ENCODE measurements at places on chromosomes 13 and 19.

DNA sequence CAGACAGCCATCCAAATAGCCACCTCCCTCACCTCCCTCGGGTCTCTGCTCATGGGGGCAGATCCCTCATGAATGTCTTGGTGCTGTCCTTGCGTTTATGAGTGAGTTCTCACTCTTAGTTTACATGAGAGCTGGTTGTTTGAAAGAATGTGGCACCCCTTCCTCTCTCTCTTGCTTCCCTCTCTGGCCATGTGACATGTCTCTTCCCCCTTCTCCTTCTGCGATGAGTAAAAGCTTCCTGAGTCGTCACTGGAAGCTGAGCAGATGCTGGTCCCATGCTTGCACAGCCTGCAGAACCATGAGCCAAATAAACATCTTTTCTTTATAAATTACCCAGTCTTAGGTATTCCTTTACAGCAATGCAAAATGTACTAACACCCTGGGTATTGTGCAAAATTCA is 208.7 kb downstream of the LACC1 start:
- no peak for DNase-seq

DNA sequence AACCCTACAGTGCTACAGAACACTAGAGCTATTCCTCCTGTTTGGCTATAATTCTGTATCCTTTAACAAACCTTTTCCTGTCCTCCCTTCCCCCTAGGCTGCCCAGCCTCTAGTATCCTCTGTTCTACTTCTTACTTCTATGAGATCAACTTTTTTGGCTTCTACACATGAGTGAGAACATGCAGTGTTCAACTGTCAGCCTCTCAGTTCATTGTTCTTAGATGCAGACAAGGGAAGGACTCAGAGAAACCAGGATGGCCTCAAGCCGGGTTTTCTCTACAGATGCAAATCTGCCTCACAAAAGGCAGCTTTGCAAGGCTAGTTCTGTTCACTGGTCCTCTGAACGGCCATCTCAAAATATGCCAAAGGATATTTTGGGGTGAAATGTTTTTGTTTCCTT is 18.4 kb downstream of the AMER2 start:
- DNase-seq, result no peak

DNA sequence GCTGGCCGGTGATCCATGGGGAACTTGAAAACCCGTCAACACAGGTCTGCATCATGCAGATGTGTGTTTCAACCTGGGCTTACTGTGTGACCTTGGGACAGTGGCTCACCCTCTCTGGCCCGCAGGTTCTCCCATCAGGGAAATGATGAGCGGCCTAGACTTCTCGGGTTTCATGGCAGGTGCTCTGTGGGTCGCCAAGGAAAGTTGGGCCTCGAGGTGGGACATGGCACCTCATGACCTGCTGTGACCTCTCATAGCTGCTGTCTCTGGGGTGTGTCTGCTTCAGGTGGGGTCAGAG is 50.8 kb upstream of the NFIC start:
- DNase-seq, result no peak

DNA sequence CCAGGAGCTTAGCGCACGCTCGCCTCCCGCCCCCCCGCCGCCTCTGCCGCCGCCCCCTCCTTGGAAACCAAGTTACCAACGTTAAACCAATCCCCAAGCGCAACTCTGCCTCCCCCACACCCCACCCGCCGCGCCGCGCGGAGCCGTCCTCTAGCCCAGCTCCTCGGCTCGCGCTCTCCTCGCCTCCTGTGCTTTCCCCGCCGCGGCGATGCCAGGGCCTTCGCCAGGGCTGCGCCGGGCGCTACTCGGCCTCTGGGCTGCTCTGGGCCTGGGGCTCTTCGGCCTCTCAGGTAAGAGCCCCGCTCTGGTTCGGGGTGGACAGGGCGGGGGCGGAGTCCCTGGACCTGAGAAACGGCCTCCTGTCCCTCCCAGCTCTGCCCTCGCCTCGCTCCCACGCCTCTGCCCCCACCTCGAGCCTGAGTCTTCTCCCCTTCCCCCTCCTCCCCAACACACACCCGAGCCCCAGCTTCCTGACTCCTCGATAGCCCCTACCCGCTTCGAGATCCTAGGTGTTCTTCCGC is at the start of gene ICAM5:
Gene ICAM5 (plus strand): TSS at position 117 of the 521 bp plus-strand sequence. CDS start 92 bp downstream, at position 209.
- no peak for DNase-seq

DNA sequence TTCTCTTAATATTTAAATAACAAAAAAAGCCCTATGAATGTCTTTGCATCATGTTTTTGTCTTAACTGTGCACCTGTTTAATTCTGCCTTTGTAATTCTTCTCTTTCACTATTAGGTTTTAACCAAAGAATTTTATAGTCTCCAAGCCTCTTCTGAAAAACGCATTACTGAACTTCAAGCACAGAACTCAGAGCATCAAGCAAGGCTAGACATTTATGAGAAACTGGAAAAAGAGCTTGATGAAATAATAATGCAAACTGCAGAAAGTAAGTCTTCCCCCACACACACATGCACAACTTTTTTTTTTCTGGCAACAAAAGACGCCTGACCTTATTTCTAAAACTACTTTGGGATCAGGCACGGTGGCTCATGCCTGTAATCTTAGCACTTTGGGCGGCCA is 126.5 kb downstream of the PIBF1 start:
- no peak for DNase-seq

GRCh38 chr13:85592211-85592610 is 207.0 kb downstream of the SLITRK6 start:
- DNase-seq, result no peak

DNA sequence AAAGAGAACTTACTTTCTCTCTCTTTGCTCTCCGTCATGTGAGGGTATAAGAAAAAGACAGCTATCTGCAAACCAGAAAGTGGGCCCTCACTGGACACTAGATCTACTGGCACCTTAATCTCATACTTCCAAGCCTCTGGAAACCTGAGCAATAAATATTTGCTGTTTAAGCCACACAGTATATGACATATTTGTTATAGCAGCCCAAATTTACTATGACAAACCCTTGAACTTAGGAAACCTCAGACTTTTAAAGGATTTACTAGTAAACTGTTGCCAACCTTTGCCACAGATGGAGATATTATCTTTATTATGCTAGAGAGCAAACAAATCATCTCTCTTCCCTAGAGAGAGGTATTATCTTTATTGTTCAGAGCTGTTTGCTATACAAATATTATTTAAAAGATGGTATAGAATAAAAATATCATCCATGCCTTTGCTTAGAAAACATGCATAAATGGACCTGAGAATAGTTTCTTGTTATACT is 1446.1 kb downstream of the SLITRK1 start:
- DNase-seq, result no peak

DNA sequence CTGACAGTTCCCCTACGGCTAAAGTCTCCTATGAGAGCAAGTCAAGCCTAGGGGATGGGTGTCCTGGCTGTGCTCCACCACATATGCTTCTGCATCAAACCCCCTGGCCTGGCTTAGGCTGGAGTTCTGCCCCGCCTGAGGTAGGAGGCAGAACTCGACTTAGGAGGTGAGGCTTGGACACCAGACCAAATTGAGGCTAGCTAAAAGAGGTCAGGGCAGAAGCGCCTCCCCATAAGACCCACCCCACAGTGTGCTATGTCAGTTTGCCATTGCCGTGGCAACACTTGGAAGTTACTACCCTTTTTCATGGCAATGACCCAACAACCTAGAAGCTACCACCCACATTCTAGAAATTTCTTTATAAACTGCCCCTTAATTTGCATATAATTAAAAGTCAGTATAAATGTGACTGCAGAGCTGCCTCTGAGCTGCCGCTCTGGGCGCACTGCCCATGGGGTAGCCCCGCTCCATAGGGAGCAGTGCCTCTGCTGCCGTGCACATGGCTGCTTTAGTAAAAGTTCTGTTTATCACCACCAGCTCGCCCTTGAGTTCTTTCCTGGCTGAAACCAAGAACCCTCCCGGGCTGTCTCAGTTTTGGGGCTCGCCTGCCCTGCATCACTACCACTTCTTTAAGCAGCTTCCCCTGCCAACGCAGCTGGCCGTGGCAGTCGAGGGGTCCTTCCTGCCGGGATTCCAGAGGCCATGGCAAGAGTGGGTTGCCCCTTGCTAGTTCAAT is 20.2 kb downstream of the AP1M1 start:
- no peak for DNase-seq

All from NCI-H446 (cell line).